ENCODE measurements at places on chromosomes 3 and 15.
A peak's percentile ranks its signal among the peaks of the same experiment; 100 is the strongest.

DNA sequence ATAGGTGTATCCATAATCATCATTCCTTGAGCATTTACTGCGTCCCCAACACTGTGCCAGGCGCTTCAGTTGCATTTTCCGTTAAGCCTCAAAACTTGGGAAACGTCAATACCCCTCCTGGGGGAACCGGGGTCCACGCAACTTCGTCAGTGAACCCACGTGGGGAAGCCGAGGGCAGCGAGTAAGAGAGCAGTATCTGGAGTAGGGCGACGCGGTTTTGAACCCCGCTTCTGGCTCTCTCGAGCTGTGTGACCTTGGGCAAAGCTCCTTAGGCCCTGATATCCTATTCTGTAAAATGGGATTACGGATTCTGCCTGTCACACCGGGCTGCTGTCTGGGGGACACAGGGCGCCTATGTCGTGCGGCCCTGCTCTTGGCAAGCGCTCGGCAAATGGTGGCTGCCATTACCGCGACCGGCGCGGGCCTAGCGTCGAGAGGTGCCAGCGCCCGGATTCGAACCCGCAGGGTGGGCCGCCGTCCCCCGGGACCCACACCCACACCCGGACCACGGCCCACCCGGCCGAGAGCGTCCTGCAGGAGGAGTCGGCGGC lies 590 bp downstream of the POLG start:
- peak overlapping the region; percentile 91 for H3K4me3 ChIP-seq
- H3K4me1 ChIP-seq: peaks cover 35% of the 10 kb centered on the region
- DNase-seq: peak; percentile 81
- peak overlapping the region; percentile 76 for H3K27ac ChIP-seq
- peaks cover 42% of the 10 kb centered on the region for H3K36me3 ChIP-seq

- H3K27ac ChIP-seq: no peak overlapping the region
- H3K36me3 ChIP-seq: no peaks in the 10 kb centered on the region
- no peak overlapping the region for H3K4me3 ChIP-seq
- no peaks in the 10 kb centered on the region for H3K4me1 ChIP-seq
- no peak for DNase-seq
Observed at GRCh38 chr3:45312836-45313493, 75.4 kb upstream of the LARS2 start.

GRCh38 chr3:72768936-72769335 lies 79.3 kb downstream of the SHQ1 start:
- H3K4me1 ChIP-seq: no peaks in the 10 kb centered on the region
- no peak for DNase-seq
- no peaks in the 10 kb centered on the region for H3K36me3 ChIP-seq
- H3K27me3 ChIP-seq: no peaks in the 10 kb centered on the region
- H3K27ac ChIP-seq: no peak overlapping the region

DNA sequence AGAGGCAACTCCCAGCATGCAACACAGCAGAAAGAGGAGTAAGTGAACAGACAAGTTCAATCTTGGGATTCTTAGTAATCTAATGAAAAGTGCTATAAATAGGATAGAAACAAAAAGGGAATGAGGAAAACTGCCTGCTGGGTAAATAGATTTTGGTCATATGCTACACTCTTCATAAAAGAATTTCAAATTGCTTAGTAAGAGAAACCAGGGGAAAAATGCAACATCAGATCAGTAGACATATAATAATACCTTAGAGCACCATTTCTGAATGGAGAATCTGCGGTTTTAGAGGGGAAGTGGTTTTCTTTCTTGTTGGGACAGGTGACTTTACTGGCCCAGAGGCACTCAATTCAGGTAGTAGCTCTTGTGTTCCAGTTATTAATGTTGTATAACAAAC lies 13.4 kb upstream of the TBC1D5 start:
- H3K4me1 ChIP-seq: peaks cover 3% of the 10 kb centered on the region
- H3K27ac ChIP-seq: no peak overlapping the region
- H3K27me3 ChIP-seq: no peaks in the 10 kb centered on the region
- no peak overlapping the region for H3K4me3 ChIP-seq

DNA sequence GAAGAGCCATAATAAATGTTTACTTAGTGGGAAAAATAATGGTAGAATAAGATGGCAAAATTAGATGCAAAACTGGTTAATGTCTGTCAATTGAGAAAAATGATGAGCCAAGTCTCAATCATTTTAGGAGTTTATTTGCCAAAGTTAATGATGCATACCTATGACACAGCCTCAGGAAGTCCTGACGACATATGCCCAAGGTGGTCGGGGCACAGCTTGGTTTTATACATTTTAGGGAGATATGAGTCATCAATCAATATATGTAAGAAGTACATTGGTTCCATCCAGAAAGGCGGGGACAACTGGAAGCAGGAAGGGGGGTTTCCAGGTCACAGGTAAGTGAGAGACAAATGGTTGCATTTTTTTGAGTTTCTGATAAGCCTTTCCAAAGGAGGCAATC lies 31.5 kb downstream of the CLEC3B start:
- no peak overlapping the region for H3K27ac ChIP-seq
- H3K4me3 ChIP-seq: no peak overlapping the region
- H3K27me3 ChIP-seq: no peaks in the 10 kb centered on the region
- no peak for DNase-seq
- H3K4me1 ChIP-seq: peaks cover 51% of the 10 kb centered on the region

DNA sequence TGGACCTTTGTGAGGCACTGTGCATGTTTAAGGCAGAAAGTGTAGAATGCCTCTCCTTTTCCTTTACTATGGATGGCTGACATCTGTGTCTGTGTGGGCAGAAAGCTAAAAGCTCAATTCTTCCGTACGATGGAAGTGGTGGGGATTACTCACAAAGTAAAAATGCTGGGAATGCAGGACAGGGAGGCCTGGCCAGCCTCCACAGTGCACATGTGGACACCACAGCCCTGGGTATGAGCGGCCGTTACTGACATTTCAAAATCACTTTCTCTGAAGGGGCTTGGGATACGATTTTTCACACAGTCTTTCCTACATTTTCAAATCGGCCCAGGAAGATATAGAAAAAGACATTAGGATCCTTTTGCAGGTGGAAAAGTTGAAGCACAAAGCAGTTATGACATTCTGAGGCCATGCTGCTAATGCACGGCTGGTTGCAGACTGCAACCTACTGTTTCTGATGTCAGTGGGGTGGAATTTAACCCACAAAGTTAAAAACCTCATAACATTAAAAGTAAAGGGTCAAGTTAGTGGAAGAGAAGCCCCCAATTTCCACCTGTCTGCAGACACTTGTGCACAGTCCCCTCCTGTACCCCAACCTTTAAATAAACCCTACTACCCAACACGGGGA lies 27.9 kb downstream of the EHD4 start:
- no peaks in the 10 kb centered on the region for H3K27me3 ChIP-seq
- peaks cover 40% of the 10 kb centered on the region for H3K4me1 ChIP-seq
- peak overlapping the region; percentile 39 for H3K4me3 ChIP-seq
- peak overlapping the region; percentile 67 for H3K27ac ChIP-seq
- peaks cover 8% of the 10 kb centered on the region for H3K36me3 ChIP-seq

DNA sequence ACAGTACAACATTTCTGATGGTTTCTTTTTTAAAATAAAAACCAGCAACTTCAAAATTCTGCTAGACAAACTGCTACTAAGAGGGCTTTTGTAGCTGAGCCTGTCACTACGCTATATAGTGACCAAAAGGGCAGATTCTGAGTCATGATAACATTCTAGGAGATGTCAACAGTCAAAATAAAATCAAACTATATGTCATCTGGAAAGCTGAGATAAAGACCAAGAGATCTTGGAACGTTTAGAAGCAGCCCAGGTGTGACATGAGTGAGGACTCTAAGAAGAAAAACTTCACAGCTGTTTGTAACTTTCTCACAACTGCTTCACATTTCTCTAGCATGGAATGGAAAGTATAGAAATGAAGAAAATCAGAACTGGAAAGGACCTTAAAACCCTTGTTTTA lies 84.6 kb downstream of the FILIP1L start:
- no peak overlapping the region for H3K4me3 ChIP-seq
- H3K4me1 ChIP-seq: peaks cover 40% of the 10 kb centered on the region
- no peak overlapping the region for H3K27ac ChIP-seq
- no peak for DNase-seq
- no peaks in the 10 kb centered on the region for H3K36me3 ChIP-seq

DNA sequence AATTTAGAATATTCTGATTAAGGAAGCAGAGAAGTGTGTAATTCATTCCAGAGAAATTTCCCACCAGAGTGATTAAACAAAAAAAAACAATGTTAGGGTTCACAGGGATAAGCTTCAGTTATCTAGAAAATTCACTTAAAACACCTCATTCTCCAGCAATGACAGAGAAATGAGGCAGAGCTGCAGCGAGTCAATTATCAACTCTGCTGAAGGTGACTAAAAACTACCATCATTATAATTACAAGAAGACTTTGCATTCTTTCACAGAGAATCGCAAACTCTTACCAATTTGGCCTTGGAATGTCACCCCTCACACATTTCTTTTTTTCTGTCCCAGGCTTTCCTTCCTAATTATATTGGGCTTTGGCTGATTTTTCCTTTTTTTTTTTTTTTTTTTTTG lies 117.1 kb downstream of the RAB11A start:
- peaks cover 43% of the 10 kb centered on the region for H3K27me3 ChIP-seq
- H3K4me1 ChIP-seq: no peaks in the 10 kb centered on the region
- H3K4me3 ChIP-seq: no peak overlapping the region
- no peak for DNase-seq

- H3K27ac ChIP-seq: peak overlapping the region; percentile 85
- H3K4me1 ChIP-seq: peaks cover 44% of the 10 kb centered on the region
- no peaks in the 10 kb centered on the region for H3K27me3 ChIP-seq
Observed at GRCh38 chr15:98878172-98878571, 129.4 kb downstream of the PGPEP1L start.

DNA sequence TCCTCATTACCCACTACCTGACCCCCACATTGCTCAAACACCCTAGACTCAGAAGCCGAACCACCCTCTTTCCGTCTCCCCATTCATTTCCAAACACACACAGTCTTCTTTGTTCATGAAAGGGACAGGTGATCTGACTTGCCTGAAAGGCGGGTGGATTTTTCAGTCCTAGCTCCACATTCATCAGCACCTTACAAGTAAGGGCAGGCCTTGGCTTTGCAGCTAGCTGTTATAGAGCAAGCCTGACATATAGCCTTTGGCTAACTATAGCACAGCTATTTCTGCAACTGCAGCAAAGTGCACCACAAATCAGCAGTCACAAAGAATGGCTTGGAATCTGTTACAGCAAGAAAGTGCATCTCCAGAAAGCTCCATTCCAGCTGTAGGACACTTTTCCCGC lies 139.8 kb downstream of the XXYLT1 start:
- no peak for DNase-seq
- H3K27ac ChIP-seq: no peak overlapping the region
- no peaks in the 10 kb centered on the region for H3K36me3 ChIP-seq
- peaks cover 23% of the 10 kb centered on the region for H3K4me1 ChIP-seq
- H3K4me3 ChIP-seq: no peak overlapping the region

GRCh38 chr15:81133782-81134461 lies at the start of gene CFAP161:
Gene CFAP161, plus strand, starts transcription at chr15:81134270. Its CDS starts 60 bp downstream, at chr15:81134330.
- no peak within 1 kb of the TSS for H3K27ac ChIP-seq
- peaks cover 41% of the 10 kb centered on the region for H3K27me3 ChIP-seq
- H3K36me3 ChIP-seq: no peaks in the 10 kb centered on the region
- H3K4me3 ChIP-seq: peak within 1 kb of the TSS; percentile 68
- DNase-seq: peak; percentile 81

DNA sequence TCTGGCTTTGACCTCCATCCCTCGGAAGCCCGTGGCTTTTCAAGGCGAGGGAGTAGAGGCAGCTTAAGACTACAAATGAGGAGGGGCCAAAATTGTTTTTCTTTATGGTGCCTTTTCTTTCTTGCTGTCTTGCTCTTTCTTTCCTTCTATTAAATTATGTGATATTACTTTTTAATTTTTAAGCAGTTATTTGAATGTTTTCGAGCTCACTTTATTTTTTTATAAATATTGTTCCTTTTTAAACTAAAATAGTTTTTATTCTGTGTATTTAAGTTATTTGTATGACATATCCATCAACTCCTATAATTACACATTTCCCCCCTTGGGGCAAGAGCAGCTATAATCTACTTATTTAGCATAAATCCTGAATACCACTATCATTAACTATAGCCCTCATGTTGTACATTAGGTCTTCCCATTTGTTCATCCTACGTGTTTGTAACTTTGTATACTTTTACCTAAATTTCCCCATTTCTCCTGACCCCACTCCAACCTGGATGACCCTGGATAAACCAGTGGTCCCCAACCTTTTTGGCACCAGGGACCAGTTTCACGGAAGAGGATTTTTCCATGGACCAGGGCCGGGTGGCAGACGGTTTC lies 622 bp upstream of the PLSCR1 start:
- peak overlapping the region; percentile 90 for H3K4me3 ChIP-seq
- peaks cover 16% of the 10 kb centered on the region for H3K4me1 ChIP-seq
- no peak for DNase-seq
- H3K27ac ChIP-seq: peak overlapping the region; percentile 89
- no peaks in the 10 kb centered on the region for H3K27me3 ChIP-seq

DNA sequence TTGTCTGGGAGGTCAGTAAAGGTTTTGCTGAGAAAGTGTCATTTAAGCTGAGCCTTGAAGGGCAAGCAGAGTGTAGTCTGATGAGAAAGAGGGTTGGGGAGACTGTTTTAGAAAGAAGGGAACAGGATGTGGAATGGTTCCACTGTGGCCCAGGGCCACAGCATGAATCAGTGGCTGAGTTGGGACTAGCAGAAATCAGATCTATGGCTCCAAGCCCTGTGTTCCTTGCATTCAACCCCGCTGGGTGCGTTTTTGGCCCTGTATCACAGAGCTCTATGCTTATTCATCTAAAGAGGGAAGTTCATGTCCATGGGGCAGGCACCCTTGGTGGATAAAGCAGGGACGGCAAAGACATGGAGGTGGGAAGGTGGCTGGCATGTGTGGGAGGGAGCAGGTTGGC lies 151.3 kb downstream of the CACNA1D start:
- no peak overlapping the region for H3K27ac ChIP-seq
- H3K27me3 ChIP-seq: no peaks in the 10 kb centered on the region
- no peak overlapping the region for H3K4me3 ChIP-seq
- H3K36me3 ChIP-seq: no peaks in the 10 kb centered on the region
- no peak for DNase-seq

- H3K36me3 ChIP-seq: no peaks in the 10 kb centered on the region
- no peak for DNase-seq
- no peak overlapping the region for H3K4me3 ChIP-seq
- no peak overlapping the region for H3K27ac ChIP-seq
- H3K27me3 ChIP-seq: no peaks in the 10 kb centered on the region
Observed at GRCh38 chr3:67790043-67790442, 135.6 kb upstream of the SUCLG2 start.

GRCh38 chr15:65062061-65062460 lies 5.7 kb downstream of the RASL12 start:
- no peaks in the 10 kb centered on the region for H3K4me1 ChIP-seq
- no peaks in the 10 kb centered on the region for H3K36me3 ChIP-seq
- peaks cover 45% of the 10 kb centered on the region for H3K27me3 ChIP-seq
- DNase-seq: no peak

Data from osteoblast (primary cell).